CD4-positive, alpha-beta T cell treated with Interleukin-15 for 4 hours (primary cell): ENCODE measurements at places on chromosomes 16 and 17.

GRCh38 chr17:82257473-82257872 is 16.0 kb downstream of the CSNK1D start:
- DNase-seq: peak; percentile 79

DNA sequence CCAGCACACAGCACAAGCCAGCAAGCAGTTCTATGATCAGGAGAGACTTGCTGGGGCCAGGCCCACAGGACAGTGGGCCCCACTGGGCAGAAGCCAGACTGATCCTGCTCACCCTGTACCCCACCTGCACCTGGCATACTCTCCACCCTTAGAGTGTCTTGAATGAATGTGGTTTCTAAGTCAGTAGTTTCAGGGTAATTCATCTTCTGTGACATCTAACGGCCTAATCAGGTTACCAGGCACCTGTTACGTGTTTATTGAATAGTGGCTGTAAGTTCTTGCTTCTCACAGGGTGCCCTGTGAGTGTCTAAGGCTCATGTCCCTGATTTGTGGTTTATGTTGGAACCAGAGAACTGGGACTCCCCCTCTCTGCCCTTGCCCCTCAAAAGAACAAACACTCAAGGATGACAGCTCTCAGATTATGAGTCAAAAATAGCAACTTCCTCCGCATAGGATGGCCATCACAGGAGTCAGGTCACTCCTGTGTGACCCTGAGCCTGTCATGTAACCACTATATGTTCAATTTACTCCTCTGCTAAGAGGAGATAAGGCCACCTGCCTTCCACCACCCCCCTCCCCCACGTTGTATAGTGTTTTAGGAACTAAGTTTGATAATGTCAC is 7.0 kb upstream of the OR2C1 start:
- DNase-seq: no peak

- DNase-seq: no peak
Measured at GRCh38 chr16:74064120-74064735, 232.4 kb upstream of the PSMD7 start.

- DNase-seq: no peak
Measured at GRCh38 chr17:10130677-10131076, 67.7 kb downstream of the GAS7 start.

DNA sequence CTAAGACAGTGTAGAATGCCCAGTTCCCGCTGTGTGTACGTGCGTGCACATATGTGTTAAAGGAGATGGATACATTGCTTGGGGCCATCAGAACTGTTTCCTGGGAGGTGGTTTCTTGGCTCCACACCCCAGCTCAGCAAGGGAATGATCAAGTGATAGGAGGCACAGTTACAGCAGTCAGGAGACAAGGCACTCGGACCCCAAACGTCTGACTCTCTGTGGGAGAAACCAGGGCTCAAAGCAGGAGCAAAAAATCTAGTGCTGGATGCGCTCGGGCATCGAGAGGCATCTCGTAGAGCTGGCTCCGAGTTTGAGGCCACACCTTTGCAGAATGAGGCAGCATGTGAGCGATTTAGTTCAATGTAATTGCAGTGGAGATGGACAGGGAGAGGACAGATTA is 71.9 kb downstream of the RBBP6 start:
- DNase-seq: no peak

DNA sequence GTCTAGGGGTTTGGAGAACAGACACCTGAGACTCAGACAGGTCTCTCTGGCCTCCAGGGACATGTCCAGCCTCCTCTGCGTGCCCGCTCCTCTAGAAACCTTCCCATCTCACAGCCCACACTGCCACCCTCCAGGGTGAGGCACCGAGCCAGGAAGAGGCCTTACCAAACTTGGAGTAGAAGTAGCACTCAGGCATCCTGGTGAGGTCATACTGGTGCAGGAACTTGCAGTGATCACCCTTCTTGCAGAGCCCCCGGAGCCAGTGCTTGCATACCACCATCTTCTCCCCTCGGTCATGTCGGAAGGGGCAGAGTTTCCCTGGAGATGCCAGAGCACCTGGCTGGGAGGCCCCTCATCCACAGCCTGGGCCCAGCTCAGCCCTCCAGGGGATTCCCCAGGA is 4.2 kb downstream of the CPSF4L start:
- no peak for DNase-seq

- DNase-seq: no peak
Measured at GRCh38 chr17:76868669-76869495, 678 bp downstream of the MGAT5B start.

DNA sequence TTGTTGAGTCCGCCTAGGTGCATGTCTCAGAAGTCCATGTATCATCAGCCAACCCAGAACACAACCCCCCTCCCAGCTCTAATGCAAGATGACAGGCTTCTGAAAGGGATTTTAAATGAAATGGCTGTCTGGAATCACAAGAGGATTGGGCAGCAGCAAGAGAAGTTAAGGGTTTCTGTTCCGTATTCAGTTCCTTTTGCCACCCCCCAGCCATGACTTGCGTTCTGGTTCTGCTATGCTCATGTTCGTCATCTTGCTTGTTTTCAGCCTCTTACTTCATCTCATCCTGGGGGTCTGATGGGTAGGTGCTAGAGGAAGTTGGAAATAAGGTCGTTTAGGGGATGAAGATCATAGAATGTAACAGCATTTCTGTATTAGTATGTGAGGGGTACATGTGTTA is 12.0 kb downstream of the MINK1 start:
- no peak for DNase-seq

GRCh38 chr17:2054262-2054511 is 716 bp upstream of the HIC1 start:
- no peak for DNase-seq

DNA sequence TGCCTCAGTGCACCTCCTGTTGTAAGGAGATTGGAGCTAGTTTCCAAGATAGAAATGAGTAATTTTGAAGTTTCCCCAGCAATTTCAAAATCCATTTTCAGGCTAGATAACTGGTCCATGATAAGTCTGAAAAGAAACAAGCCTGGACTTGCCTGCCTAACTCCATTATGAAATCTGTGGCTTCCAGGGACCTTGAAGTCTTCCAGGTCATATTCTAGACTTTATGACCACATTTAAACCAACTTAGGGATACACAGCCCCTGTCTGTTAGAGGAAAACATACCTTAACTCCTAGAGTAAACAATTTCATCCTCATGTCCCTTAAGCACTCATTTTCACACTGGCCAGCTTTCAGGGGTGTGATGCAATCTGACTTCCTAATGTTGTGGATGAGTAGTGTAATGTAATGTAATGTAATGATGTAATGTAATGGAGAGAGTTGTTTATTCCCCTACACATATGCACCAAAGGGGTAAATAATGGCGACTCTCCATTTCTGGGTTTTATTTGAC is 96.7 kb upstream of the FAM20A start:
- DNase-seq: no peak

DNA sequence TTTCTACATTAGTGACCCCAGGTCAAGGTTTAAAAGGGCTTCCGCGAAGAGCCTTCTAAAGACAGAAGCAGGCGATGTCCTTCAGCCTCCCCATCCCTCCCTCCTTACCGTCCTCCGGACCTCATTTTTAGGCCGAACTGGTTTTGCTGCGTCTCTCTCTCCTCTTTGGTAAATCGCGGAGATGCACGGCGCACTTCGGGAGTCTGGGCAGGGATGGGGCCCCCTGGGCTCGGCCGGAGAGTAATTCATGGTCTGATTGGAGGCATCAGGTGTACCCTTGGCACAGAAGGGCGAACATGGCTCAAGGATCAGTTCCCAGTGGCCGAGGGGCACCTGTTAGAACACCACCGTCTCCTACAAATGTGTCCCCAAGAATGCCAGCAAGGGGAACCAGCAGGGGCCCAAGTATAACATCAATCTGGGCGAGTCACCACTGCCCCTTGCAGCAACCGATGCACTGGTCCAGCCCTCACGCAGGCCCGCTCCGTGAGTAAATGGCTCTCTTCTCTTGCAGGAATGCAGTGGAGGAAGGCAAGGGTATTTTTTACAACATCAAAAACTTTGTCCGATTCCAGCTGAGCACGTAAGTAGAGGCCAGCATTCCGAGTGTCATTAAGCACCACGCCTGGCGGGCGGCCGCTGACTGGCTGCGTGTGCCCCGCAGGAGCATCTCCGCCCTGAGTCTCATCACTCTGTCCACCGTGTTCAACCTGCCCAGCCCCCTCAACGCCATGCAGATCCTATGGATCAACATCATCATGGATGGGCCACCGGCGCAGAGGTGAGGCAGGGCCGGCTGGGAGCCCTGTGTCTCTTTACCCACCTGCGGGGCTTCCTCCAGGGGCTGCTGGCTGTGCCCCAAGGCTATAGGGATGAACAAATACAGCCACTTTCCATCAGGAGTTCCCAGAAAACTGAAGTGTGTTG is 45.6 kb downstream of the MEAK7 start:
- no peak for DNase-seq

- no peak for DNase-seq
Measured at GRCh38 chr16:47013910-47014309, 40.4 kb upstream of the DNAJA2 start.

GRCh38 chr17:37384560-37385149 is 8.9 kb downstream of the C17orf78 start:
- DNase-seq: no peak

GRCh38 chr16:71431991-71432390 is 9.9 kb downstream of the TLE7 start:
- no peak for DNase-seq

GRCh38 chr16:85234310-85235204 is 122.3 kb upstream of the CIBAR2 start:
- DNase-seq: no peak

DNA sequence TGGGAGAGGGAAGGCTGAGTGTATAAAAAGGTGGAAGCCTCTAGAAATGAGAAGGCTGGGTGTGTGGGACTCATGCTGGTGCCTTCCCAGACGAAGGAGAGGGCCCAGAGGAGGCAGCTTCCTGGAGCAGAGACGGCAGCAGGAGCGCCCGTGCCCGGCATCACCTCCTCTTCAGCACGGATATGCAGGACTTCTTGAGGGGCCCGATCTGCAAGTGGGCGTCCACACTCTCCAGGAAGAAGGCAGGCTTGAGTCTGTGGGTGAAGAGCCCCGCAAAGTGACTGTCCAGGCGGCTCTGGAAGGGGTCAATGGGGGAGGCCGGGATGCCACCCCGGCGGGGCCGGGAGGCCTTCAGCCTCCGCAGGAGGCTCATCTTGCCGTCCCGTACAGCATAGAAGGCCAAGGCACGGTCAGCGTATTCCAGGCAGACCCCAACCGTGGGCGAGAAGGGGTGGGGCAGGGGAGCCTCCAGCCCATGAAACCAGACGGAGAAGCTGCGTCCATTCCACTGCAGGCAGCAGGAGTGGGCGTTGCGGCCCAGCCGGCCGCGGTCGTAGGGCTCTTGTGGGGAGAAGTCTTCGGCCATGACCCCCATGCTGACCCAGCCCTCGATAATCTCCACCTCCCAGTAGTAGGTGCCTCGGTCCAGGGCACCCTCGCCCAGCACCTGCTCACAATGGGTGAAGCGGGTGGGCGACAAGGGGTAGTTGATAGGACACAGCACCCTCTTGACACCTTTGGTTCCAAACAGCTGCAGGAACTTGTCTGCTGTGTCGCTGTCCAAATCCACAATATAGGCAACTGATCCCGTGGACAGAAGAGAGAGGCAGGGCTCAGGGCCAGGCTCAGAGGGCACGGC is 3.8 kb downstream of the TRIM47 start:
- DNase-seq: no peak

GRCh38 chr17:14295676-14296075 is 5.2 kb upstream of the HS3ST3B1 start:
- no peak for DNase-seq

DNA sequence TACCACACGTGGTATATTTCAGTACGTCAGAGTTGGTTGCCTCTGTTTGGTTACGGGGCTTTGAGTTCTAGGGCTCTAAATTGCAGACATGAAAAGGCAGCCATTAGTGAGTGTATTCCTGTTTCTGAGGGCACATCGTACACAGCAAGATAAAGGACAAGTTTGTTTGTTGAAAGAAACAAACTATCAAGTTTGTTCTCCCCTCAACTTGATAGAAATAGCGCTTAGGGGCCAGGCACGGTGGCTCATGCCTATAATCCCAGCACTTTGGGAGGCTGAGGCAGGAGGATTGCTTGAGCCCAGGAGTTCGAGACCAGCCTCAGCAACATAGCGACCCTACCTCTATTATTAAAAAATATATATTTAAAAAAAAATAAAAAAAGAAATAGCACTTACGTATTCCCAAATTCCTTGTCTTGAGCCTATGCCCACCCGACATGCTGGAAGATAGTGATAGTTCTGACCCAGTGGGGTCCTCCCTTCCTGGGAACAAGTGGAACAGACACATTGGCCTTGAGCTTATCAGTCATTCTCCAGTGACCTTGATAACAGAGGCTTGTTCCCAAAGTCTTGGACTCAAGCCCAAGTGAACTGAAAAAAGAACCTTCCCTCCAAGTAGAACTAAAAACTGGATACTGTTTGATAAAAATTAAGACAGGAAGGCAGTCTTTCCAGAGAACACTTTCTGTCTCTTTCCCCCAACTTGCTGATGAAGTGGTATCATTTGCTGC is 139.9 kb upstream of the CACNG3 start:
- DNase-seq: no peak

DNA sequence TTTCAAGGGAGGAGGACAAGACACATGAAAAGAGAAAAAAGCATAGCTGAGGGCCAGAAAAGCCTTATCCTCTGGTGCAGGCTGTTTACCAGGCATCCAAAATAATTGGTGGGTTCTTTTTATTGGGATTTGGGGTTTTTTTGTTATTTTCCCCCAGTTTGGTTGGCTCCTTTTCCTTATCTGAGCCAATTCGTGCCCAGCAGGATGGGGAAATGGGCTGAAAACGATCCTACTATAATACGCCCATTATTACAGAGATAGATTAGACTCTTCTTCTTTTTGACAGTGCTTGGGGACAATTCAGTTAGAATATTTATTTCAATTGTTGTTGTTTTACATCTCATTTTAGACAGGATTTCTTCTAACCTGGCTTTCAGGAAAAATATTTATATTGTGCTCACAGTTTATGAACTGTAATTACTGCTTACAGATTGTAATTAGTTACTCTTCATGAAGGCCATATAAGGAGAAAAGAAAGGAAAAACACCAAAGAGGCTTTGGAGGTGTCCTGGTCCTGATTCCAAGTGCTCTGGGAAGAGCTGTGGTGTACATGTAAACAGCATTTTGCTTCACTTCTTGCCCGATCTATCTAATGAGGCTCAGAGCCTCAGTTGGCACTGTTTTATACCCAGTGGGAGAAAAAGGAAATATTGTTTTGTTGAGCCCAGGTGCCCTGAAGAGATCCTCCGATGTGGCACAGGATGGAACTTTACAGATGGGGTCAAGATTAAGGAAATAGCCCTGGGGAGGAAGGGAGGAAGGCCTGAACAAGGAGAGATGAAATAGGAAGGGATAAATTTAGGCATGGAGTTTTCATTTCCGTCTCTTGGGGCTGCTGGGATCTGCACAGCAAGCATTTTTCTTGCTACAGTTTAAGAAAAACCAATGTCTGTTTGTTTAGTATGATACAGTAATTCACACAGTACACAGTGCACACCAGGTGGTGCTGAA is 611 bp upstream of the ANKRD40 start:
- no peak for DNase-seq

DNA sequence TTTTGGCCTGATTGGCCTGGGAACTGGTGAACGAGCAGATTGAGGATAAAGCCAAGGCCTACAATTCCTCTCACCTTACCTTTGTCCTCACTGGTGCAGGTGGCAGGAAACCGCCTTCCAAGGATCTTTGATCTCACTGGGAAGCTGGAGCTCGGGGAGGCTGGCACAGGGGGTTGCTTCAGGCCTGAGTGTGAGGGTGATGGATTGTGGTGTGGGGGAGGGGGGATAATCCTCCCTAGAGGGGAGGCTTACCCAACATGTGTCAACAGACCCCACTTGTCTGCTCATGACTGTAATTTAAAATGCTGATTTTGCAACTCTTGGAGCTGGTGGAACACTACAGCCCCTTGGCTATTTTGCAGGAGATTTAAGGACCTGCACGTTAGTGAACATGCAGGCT is 4.5 kb upstream of the RMI2 start:
- DNase-seq: no peak

GRCh38 chr17:46873941-46874645 is 22.7 kb downstream of the WNT9B start:
- no peak for DNase-seq
